ENCODE measurements at places on chromosomes 7 and 10.

GRCh38 chr10:71177651-71178199 lies 34.6 kb upstream of the UNC5B start:
- no peak for DNase-seq

DNA sequence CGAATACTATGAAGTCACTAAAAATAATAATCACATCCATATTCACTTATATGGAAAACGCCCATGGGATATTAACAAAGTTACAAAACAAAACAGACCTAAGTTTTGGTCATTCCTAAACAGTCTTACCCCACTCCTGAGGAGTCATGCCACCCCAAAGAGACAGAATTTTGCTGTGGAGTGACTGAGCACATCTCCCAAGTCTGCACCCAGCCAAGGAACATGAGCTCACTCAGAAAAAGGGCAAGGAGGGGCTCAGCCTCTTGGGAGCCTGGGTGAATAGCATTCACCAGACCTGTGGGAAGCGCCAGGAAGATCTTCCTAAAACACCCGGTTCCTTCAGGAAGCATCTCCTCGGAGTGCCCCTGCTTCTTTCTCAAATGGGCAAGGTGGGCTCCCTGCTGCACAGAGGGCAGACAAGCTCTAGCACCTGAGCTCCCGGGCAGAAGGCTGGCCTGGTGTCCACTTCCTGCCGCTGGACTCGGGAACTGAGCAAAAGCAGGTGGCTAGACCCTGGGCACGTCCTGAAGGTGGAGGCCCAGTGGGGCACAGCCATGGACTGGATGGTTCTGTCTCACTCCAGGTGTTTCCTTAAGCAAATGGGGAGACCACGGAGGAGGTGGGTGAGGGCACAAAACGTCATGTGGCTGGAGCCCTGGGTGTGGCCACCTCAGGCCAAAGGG lies 31.0 kb downstream of the TNS3 start:
- DNase-seq, result no peak

- no peak for DNase-seq
These were observed 36.4 kb upstream of the ELN start for GRCh38 chr7:73991522-73992100.

DNA sequence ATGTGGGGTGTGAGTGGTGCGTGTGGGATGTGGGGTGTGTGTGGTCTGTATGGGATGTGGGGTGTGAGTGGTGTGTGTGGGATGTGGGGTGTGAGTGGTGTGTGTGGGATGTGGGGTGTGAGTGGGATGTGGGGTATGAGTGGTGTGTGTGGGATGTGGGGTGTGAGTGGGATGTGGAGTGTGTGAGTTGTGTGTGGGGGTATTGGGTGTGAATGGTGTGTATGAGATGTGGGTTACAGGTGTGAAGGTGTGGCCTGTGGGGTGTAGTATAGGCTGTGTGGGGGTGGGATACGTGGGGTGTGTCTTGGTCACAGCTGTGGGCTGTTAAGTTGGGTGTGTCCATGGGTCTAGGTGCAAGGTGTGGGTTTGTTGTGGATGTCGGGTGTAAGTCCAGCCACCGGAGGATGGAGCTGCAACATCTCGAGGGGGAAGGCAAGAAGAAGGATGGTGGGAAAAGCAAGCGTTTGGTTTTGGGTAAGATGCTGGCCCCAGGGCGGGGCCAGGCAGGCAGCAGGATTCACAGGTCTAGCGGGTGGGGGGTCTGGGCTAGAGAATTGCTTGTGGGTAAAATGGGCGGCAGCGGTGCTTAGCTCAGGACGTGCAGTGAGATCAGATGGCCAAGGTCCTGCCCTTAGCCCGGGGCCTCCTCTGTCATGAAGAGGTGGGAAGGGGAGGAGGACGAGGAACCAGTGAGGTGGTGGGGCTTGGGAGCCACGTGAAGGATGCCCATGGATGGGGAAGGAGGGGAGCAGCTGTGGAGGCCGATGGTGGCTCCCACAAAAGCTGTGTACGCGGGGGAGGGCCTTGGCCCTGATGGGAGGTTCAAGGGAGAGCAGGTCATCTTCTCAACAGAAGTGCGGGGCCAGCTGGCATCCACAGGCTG lies 60.1 kb downstream of the CFAP46 start:
- DNase-seq, result no peak

DNA sequence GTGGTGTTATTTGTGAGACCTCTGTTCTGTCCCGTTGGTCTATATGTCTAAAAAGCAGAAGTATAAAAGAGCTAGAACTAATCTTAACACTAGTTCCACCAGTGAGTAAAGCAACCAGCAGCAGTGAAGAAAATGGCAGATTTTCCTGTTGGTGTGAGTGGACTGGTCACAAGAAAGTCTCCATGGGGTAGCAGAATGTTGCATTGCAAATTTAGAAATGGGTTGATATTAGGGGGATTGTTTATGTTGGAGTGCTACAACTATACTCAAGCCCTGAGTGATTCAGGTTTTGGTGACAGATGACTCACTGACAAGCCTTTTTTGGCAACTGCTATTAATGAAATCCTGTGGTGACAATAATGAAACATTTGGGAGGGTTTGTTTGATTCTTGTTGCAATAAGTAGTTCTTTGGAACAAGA lies 5.6 kb downstream of the AVL9 start:
- DNase-seq, result no peak

- DNase-seq, result no peak
These were observed 43.9 kb upstream of the OPALIN start for GRCh38 chr10:96402417-96403305.

- DNase-seq, result peak; percentile 28
These were observed 27.5 kb downstream of the MICALL2 start for GRCh38 chr7:1431634-1432380.

All from NCI-H748 treated with DMSO at 0.1 percent for 48 hours (cell line).